Activated naive CD4-positive, alpha-beta T cell treated with anti-CD3 and anti-CD28 coated beads for 36 hours (primary cell): ENCODE measurements at places on chromosomes 5 and 9. TPM values are rescaled to one million over a fixed set of nuclear protein-coding genes. Genes with fewer than 3 reads are reported as not detected.

The STING1 gene
- total RNA-seq = 136 TPM

The CDK9 gene
- total RNA-seq = 73.6 TPM

The SPAAR gene
- total RNA-seq = not detected

The TMEM215 gene
- total RNA-seq = not detected

The CCL21 gene
- not detected for total RNA-seq

The PCDHA5 gene
- not detected for total RNA-seq

The TUSC1 gene
- total RNA-seq = not detected

The CCNI2 gene
- 2.5 TPM for total RNA-seq

The C5orf34 gene
- 16.3 TPM for total RNA-seq

The MCC gene
- 0.81 TPM for total RNA-seq

The PCDHGA7 gene
- not detected for total RNA-seq

The IL31RA gene
- 0.32 TPM for total RNA-seq

The BARHL1 gene
- not detected for total RNA-seq

The EQTN gene
- total RNA-seq = not detected

The SYK gene
- total RNA-seq = 0.19 TPM

The LECT2 gene
- total RNA-seq = not detected

The CD14 gene
- 0.14 TPM for total RNA-seq
